Osteoblast (primary cell): ENCODE measurements at places on chromosomes 4 and X.

GRCh38 chrX:23759821-23760220, 16.7 kb upstream of the ACOT9 start:
- no peak for DNase-seq

DNA sequence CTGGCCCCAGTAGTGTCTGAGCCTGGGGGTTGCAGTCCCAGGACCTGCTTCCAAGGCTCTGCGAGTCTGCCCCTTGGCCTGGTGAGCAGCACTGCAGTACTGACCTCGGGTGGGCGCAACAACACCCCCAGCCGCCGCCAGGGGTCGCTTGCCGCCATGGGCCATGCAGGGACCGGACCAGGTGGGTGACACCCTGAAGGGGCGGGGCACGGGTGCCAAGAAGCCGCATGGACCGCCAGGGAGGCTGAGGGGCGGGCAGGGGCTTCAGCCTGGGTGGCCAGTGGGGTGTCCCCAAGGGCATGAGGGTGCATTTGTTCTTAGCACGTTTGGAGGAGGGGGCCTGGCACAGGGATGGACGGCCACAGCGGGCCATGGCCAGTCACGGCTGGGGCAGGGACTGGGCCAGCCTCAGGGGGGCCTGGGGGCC, 25.0 kb downstream of the TACC3 start:
- DNase-seq: peak; percentile 99

DNA sequence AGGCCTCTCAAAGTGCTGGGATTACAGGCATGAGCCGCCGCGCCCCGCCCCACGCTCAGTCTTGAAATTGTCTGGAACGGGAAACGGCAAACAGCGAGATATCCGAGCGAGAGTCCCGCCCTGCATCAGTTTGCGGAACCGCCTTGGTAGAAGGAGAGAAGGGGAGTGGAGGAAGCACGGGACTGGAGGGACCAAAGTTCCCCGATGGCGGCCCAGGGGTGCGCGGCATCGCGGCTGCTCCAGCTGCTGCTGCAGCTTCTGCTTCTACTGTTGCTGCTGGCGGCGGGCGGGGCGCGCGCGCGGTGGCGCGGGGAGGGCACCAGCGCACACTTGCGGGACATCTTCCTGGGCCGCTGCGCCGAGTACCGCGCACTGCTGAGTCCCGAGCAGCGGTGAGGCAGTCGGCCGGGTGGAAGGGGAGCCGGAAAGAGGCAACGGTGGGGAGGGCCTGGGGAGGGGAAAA, at the start of gene BST1:
BST1 (plus strand) TSS at position 125 of the 463 bp plus-strand sequence; CDS start at position 205, 80 bp downstream.
- DNase-seq: peak; percentile 90

- no peak for DNase-seq
Measured at GRCh38 chr4:91961504-91961903, 342.3 kb upstream of the GRID2 start.

GRCh38 chrX:121008920-121009319, 23.4 kb upstream of the CT47A1 start:
- no peak for DNase-seq

GRCh38 chr4:172989984-172990820, 178.4 kb upstream of the GALNT7 start:
- DNase-seq: no peak

DNA sequence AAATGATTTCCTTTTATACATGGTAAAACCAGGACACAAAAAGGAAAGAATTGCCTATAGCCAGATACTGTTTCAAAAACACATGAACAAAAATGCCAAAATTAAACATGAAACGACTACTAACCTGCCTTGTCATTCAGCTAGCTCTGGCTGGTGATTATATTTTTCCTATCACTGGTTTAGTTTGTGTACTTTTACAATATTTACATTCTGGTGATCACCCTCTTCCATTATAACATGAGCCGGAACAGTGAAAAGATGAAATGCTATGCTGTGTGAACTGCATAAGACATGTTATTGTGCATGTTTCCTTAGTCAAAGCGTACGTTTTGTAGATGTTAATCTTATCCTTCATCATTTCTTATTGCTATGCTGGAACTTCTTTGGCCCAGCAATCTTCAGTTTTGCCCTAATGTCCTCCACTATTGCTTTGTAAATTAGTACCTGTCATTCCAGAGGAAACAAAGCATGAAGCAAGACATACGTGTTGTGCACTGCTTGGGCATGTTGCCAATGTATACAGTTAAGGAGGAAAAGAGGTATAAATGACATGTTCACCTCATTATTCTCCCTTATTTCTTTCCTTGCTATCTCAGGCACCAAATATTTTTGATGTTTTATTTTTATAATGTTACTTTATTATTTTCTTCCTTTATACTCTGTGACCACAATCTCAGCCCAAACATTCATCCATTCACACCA, 386.3 kb downstream of the ARHGAP24 start:
- no peak for DNase-seq

GRCh38 chr4:121814756-121815155, 8.9 kb downstream of the CCNA2 start:
- peak; percentile 57 for DNase-seq
